ENCODE measurements at places on chromosomes 16 and 17. TPM values are rescaled to one million over a fixed set of nuclear protein-coding genes. Genes with fewer than 3 reads are reported as not detected.

CDH8 gene
- total RNA-seq = not detected

APOH gene
- not detected for total RNA-seq

GP1BA gene
- total RNA-seq = not detected

TPPP3 gene
- not detected for total RNA-seq

TLCD2 gene
- 0.81 TPM for total RNA-seq

PRSS36 gene
- total RNA-seq = 0.67 TPM

TBC1D3G gene
- total RNA-seq = not detected

MFSD6L gene
- not detected for total RNA-seq

KIF18B gene
- total RNA-seq = not detected

MARVELD3 gene
- not detected for total RNA-seq

OR4D1 gene
- total RNA-seq = 2.0 TPM

SPOP gene
- total RNA-seq = 86.1 TPM

RBFOX1 gene
- total RNA-seq = not detected

CMTM1 gene
- total RNA-seq = 13.4 TPM

NRN1L gene
- 7.0 TPM for total RNA-seq

ZFP3 gene
- 12.0 TPM for total RNA-seq

GNG13 gene
- not detected for total RNA-seq

NAGS gene
- total RNA-seq = 2.7 TPM

SLC35G6 gene
- not detected for total RNA-seq

ACSM5 gene
- not detected for total RNA-seq

C17orf78 gene
- total RNA-seq = not detected

MEIOC gene
- not detected for total RNA-seq

KRT33B gene
- not detected for total RNA-seq

KRTAP9-4 gene
- not detected for total RNA-seq

KAT2A gene
- 38.5 TPM for total RNA-seq

HSPB9 gene
- total RNA-seq = not detected

PLEKHH3 gene
- 0.15 TPM for total RNA-seq

RETREG3 gene
- 134 TPM for total RNA-seq
